ENCODE measurements at places on chromosomes 12 and 14.

- no peak for DNase-seq
Observed at GRCh38 chr14:66381755-66382154, 104.4 kb upstream of the CCDC196 start.

- no peak for DNase-seq
Observed at GRCh38 chr14:104954746-104955395, 23.3 kb downstream of the AHNAK2 start.

- DNase-seq: no peak
Observed at GRCh38 chr12:92439420-92439805, 263.4 kb upstream of the PLEKHG7 start.

DNA sequence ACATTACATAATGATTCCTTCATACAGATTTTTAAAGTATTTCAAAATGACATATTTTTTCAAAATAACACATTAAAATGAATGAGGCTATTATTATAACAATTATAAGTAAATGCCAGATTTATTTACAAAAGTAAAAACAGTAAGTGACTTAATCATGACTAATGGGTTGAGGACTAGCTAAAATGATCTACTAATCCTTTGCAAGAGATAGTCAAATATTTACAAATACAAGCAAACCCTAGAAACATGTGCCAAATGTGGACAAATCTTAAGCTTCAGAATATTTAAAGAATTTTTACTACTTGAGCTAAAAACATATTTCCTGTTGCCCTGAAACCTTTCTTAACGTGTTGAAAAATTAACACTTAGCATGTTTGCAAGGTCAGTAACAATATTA, 74.8 kb downstream of the KIF21A start:
- DNase-seq: no peak

- no peak for DNase-seq
Observed at GRCh38 chr12:71599210-71599609, 64.4 kb downstream of the ZFC3H1 start.

- DNase-seq: no peak
Observed at GRCh38 chr14:62029569-62029924, 267.3 kb downstream of the SNAPC1 start.

DNA sequence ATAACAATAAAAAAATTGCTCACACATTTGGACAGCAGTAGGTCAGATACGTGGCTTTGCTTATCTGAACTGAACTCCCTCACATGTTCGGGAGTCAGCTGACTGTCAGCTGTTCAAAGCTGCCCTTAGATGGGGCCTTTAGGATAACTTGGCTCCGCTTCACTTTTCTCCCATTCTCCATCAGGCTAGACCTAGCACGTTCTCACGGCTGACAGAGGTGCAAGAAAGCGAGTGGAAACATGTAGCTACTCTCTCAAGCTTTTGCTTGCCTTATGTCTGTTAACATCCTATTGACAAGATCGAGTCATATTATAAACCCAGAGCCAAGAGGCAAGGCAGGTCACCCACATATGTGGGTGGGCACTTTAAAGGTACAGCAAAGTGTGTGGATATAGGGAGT, 112.0 kb upstream of the PDZRN4 start:
- no peak for DNase-seq

GRCh38 chr12:68888243-68888642, 44.7 kb downstream of the CPM start:
- DNase-seq: no peak

- DNase-seq: no peak
Observed at GRCh38 chr14:92582706-92583452, 69.3 kb downstream of the RIN3 start.

- DNase-seq: no peak
Observed at GRCh38 chr14:70888681-70889175, 18.5 kb upstream of the PCNX1 start.

GRCh38 chr14:101721951-101722661, 39.4 kb upstream of the PPP2R5C start:
- no peak for DNase-seq

- no peak for DNase-seq
Observed at GRCh38 chr14:97499790-97500481, 702.8 kb downstream of the VRK1 start.

DNA sequence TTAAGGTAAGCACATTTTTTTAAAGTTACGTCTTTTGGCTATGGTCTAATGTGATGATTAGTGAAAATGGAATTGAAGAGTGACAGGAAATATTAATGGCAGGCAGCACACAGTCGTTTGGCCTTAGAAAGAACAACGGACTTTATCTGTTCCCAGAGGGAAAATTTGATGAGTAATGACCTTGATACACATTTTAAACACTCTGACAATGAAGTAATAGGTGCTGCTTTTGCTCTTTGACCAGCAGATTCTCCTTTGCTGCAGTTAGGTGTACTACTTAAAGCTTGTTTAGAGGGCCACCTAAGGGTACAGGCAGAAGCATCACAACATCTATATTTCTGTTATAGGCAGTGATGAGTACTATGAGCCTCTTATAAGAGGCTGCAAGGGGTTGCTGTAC, 27.1 kb upstream of the RNU6-8 start:
- no peak for DNase-seq

- DNase-seq: no peak
Observed at GRCh38 chr12:10304161-10304574, 3.5 kb upstream of the KLRD1 start.

- DNase-seq: peak; percentile 38
Observed at GRCh38 chr12:68236421-68237059, 10.9 kb upstream of the IL26 start.

DNA sequence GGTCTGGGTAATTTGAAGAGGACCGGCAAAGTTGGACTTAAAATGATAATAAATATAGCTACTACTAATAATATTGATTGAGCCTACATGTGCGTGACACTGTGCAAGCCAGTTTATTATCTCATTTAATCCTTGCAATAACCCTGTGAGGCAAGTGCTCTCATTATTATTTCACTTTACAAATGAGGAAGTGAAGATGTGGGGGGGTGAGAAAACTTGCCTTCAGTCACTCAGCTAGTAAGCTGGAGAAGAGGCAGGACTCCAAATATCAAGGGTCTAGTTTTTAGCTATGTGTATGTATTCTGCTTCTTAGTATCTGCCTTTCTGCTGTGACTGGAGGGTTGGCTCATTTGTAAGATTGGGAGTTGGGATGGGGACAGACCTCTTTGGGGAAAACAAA, 39.2 kb downstream of the NPAS3 start:
- no peak for DNase-seq

GRCh38 chr12:103524238-103524875, 28.6 kb upstream of the C12orf42 start:
- no peak for DNase-seq

- DNase-seq: no peak
Observed at GRCh38 chr14:31336646-31337045, 83.7 kb downstream of the HEATR5A start.

DNA sequence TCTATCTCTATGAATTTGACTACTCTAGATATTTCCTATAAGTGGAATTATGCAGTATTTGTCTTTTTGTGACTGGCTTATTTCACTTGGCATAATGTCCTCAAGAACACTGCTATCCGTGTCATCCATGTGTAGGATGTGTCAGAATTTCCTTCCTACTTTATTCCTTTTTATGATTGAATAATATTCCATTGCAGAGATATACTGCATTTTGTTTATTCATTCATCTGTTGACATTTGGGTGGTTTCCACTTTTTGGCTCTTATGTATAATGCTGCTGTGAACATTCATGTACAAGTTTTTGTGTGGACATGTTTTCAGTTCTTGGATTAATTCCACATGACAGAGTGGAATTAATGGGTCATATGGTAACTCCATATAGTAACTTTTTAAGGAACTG, 45.7 kb upstream of the ATP2A2 start:
- DNase-seq: no peak

- DNase-seq: no peak
Observed at GRCh38 chr12:99059824-99060511, 414.9 kb downstream of the APAF1 start.

- no peak for DNase-seq
Observed at GRCh38 chr12:130796985-130797686, 41.9 kb downstream of the STX2 start.

DNA sequence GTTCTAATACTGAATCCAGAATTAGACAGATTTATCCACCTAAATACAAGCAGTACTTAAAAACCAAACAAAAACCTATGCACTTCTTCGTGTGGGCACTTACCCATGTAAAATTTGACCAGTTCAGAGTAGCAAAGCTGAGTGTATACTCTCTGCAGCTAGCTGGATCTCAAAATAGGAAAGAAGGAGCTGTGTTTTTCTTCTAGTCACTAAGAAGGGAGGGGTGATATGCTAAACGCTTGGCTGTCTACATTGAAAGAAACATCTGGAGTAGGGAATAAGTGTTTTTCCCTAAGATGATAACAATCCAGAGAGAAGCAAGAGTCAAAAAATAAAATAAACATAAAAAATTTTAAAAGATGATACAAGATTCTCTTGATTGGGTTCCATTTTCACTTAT, 20.0 kb downstream of the RBMS2 start:
- DNase-seq: no peak

DNA sequence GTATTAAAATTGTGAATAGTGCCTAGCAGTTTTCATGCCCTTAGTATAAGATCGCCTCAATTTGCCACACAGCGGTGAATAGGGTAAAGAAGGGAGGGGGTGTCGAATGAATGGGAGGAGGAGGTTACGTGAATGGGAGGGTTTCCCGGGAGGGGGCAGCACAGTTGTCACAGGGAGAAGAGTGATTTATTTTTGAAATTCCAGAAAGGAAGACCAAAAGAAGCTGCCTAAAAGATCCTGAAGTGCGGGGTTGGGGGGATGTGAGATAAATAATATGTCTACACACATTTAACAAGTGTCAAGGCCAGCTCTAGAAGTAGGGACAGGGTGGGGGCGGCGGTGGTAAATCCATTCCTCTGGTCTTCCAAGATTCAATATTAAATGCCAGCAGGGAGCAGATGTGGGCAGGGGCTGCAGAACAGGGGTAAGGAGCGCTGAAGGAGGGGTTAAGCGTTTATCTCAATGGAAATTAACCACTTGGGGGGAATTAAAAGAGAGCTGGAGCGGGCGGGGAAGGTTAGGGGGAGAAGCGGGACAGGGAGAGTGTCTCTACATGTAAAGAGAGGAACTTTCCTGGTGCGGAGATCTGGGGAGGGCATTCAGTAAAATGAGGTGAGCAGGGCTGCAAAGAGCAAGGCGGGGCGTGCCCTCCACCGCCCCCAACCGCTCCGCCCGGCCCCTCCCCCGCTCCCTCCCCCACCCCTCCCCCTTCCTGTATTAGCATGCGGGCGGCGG, 867 bp downstream of the C12orf42 start:
- peak; percentile 88 for DNase-seq

DNA sequence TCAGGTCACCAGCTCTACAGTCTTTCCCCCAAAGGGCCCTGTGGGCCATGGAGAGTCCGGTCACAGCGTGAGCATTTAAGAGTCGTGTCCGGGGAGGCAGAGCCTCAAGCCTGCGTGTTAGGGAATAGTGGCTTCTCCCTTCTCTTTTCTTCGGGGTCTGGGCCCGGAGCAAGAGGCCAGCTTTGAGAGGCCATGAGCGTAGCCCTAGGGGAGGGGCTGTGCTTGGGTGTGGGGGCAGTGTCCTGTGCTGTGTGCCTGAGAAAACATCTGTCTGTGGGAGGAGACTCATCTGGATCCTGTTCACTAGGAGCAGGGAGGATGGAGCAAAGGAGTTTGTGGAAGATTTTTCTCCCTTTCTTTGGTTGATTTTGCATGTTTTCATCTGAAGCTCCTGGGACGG, 5.3 kb downstream of the LRP1-AS start:
- DNase-seq: no peak

- no peak for DNase-seq
Observed at GRCh38 chr12:57604454-57604991, at the start of gene DTX3. Gene DTX3 (plus strand): TSS chr12:57604824. CDS start chr12:57606518, 1,694 bp downstream.

DNA sequence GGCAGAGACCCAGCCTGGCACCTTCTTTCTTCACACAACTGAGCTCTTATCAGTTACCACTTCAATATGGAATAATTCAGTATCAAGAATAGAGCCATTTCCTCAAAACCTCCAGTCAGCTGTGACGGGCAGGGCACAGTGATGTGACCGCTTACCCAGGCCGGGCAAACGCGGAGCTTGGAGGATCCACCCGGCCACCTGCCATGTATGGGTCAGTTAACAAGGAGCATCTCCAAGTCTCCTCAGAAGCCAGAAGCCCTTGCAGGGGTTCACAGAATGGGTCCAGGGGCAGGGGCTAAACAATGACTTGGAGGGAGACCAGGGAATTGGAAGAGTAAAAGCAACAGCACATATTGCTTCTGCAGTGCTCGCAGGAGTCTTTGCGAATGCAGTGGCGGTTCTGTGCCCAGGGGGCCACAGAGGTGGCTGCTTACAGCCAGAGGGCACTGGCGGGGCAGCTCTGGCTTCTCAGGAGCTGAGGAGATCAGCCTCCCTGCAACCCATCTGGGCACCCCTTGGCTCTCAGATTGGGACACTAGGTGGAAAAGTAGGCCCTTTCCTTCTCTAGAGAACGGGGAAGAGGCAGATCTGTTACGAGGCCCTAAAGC, 162.3 kb downstream of the CALM1 start:
- no peak for DNase-seq

DNA sequence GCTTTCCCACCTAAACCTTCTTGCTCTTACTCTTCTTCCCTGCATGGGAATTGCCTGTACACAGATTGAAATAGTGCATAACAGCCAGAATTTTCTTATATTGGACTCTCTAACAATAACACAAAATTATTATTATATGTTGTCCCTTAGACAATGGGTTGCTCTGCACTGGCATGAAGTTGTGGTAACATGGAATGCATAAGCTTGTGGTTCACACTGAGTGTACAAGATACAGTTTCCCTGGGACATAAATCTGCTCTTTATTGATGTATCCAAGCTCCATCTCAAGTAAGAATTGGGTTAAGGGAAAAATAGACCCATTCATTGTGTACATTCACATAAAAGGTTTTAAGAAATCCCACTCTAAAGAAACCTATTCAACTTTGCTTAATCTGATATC, 114.4 kb upstream of the NTF3 start:
- DNase-seq: no peak

DNA sequence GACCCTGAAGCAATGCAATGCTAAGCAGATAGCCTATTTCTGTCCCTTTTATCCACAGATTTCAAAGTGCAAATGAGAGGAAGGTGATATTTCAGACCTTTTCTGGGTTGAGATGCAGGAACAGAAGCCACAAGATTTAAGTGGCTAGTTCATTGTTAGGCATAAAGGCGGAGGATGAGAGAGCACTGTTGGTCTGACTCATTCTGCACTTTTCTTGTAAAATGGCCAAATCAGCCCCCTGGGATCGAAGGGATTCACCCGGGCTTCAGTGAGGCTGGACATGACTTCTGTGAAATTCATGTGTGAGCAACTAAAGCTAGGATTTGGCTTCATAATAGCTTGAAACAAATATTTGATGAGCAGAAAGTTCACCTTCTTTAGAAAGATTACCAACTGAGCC, 101.9 kb upstream of the OVCH1 start:
- no peak for DNase-seq

GRCh38 chr14:102205560-102205959, 65.9 kb downstream of the WDR20 start:
- DNase-seq: no peak

DNA sequence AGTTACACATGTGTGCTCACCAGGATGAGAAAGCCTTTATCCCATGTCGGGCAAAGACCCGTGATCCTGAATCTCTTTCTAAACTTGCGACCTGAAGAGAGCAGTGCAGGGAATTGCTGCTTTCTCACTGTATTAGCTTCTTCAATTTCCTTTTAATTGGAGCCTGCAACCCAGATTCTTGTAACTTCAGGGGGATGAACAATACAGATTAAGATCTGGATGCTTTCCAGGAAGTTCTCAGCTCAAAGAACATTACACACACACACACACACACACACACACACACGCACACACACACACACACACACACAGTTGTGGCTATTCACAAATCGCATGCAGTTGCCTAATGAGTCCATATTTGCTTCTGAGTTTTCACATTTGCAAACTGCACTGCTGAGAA, 268.3 kb downstream of the NPAS3 start:
- no peak for DNase-seq

Data from NCI-H748 treated with DMSO at 0.1 percent for 48 hours (cell line).